ENCODE measurements at places on chromosomes 3 and 15.

GRCh38 chr3:160987982-160988964 is 116.9 kb downstream of the B3GALNT1 start:
- DNase-seq, result no peak

GRCh38 chr3:8345398-8345797 is 156.2 kb upstream of the LMCD1 start:
- no peak for DNase-seq

DNA sequence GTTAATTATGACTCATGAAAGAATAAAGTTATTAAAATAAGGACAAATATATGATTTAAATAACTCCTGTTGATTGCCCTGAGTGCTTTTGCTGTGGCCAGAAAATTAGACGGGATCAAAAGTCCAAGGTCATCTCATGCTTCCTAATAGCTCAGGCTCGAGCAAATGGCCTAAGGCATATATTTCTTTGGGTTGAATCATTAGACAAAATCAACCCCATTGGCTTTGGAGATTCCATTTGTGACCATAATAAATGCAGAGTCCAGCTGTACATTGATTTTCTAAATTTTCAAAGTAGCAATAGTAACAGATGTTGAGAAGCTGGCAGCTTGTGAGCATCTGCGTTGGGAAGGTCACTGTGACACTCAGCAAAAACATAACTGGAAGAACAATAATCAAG is 464.5 kb upstream of the TGFBR2 start:
- no peak for DNase-seq

GRCh38 chr3:128383316-128384235 is 83.1 kb downstream of the DNAJB8 start:
- peak; percentile 81 for DNase-seq

GRCh38 chr15:39713846-39714245 is 68.8 kb downstream of the FSIP1 start:
- DNase-seq, result no peak

GRCh38 chr3:144522456-144522855 is 550.8 kb downstream of the DIPK2A start:
- no peak for DNase-seq

DNA sequence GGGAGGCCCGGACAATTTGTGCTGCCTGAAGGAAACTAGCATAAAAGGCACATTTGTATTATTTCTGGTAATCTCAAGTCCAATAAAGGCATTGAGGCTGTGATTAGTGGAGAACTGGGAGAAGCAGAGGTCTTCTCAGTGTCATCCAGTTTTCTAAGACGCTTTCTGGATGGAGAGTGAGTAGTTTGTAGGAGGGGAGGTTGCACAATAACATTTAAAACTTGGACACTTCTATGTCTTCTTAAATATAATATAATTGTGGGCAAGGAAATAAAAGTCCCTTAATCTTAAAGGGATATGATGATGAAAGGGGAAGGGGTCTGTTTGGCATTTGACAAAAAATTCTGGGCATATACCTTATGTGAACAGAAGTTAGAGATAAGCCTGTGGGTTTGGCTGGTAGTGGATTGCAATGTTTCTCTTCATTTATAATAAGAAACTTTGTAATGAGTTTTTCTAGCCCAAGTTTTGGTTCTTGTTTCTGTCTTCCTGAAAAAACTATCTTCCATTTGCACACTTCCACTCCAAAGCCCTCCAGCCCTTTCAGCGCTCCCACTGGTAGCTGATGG is 291.6 kb upstream of the TGFBR2 start:
- no peak for DNase-seq

DNA sequence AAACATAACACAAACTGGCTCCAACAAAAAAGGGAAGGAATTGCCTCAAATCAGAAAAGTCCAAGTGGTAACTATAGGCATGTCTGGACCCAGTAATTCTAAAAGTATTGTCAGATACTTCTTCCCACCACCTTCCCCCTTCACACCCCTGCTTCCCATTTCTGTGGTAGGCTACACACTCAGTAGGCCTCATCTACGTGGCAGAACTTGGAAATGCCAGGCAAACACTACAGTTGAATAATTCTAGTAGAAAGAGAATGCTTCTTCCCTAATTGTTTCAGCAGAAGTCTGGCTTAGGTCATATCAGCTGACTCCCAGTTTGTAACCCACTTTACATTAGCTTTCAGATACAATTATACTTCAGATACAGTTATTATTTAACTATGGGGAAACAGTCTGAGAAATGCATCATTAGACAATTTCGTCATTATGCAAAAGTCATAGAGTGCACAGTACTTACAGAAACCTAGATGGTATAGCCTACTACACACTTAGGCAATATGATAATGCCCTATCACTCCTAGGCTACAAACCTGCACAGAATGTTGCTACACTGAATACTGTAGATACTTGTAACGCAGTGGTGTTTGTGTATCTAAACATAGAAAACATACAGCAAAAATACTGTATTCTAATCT is 6.4 kb downstream of the SETMAR start:
- no peak for DNase-seq

- no peak for DNase-seq
Observed at GRCh38 chr15:89860891-89861290, 32.9 kb downstream of the AP3S2 start.

- DNase-seq, result no peak
Observed at GRCh38 chr15:29945943-29946596, 123.8 kb upstream of the TJP1 start.

- no peak for DNase-seq
Observed at GRCh38 chr3:43036621-43037423, 57.7 kb downstream of the GASK1A start.

- no peak for DNase-seq
Observed at GRCh38 chr15:36899696-36900095, 200.7 kb downstream of the MEIS2 start.

GRCh38 chr15:99438691-99439523 is 126.9 kb upstream of the MEF2A start:
- no peak for DNase-seq
